ENCODE measurements at places on chromosomes 12 and 14.
A peak's percentile ranks its signal among the peaks of the same experiment; 100 is the strongest.

DNA sequence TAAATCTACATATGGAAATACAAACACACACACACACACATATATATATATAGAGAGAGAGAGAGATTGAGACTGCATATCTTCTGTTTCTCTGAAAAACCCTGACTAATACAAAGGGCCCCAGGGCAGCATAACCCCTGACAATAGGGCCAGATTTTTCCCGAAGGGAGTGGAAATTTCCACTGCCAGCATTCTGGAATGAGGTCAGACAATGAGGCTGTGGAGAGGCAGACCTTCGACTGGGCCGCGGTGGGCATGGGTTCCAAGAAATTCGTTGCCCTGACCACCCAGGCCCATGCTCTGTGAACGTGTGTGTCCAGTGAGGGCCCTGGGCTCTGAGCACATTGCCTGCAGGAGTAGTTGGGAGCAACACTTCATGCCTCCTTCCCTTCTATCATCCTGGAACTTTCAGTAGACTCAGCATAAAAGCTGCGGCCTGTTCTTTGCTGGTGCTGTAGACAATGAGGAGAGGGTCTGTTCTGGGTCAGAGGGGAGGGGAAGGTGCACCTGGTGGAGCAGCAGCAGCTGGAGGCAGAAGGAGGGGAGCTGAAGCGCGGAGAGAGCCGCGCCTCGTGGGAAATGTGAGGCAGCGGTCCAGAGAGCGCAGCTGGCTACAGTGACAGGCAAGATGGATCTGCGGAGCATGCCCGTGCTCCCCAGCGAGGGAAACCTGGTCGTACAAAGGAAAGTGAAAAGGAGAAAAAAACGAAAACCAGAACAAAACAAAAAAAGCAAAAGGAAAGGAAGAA is 25.6 kb upstream of the CCDC60 start:
- no peak for DNase-seq

DNA sequence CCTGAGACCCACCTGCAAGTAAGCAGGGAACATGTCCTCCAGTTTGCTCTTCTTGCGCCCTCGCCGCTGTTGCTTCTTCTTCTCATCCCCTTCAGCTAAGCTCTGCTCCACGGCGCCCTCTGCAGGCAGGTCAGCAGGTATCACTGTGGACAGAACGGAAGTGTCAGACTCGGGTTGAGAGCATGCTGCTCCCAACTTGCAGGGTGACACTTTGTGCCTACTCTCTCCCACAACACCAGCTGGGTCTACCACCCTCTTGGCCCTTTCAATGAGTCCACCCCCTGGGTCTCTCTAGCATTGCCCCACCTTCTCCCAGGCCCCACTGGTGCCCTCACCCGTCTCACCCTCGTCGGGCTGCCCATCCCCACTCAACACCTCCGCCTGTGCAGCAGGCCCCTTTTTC is 16.7 kb downstream of the KMT2D start:
- no peak for DNase-seq

GRCh38 chr12:41277946-41278267 is 89.8 kb downstream of the PDZRN4 start:
- no peak for DNase-seq

GRCh38 chr14:101194373-101195308 is 291.1 kb upstream of the RTL1 start:
- no peak for DNase-seq

GRCh38 chr12:12081836-12082497 is 11.2 kb downstream of the BCL2L14 start:
- peak; percentile 25 for DNase-seq

- no peak for DNase-seq
Observed at GRCh38 chr14:104887623-104888488, 22.8 kb downstream of the CEP170B start.
